ENCODE measurements at places on chromosomes 11 and 22. TPM values are rescaled to one million over a fixed set of nuclear protein-coding genes. Genes with fewer than 3 reads are reported as not detected.

Gene OR51B4
- 0.94 TPM for total RNA-seq

Gene DLG2
- 482 TPM for total RNA-seq

Gene AMOTL1
- 52.3 TPM for total RNA-seq

Gene IFITM10
- total RNA-seq, result 0.94 TPM

Gene GRIA4
- total RNA-seq, result 141 TPM

Gene C11orf21
- not detected for total RNA-seq

Gene GSTT2B
- 1.9 TPM for total RNA-seq

Gene ZNRF3
- 9.1 TPM for total RNA-seq

Gene ACR
- not detected for total RNA-seq

Gene PHF21B
- total RNA-seq, result 38.5 TPM

Gene ATXN10
- 269 TPM for total RNA-seq

Gene DCDC1
- total RNA-seq, result 1.9 TPM

Gene SLC17A6
- total RNA-seq, result 17.2 TPM

Gene OR5B21
- not detected for total RNA-seq

Gene TTC28
- total RNA-seq, result 243 TPM

Gene TSKU
- total RNA-seq, result 14.7 TPM

Gene OR52H1
- total RNA-seq, result 3.8 TPM

Gene TMEM134
- 19.7 TPM for total RNA-seq

Gene KDM2A
- total RNA-seq, result 109 TPM

Gene HSD17B12
- 88.0 TPM for total RNA-seq

Gene DAGLA
- 10.6 TPM for total RNA-seq

Gene GTSE1
- total RNA-seq, result 3.1 TPM

Gene MS4A6E
- total RNA-seq, result not detected
